NCI-H1092 (cell line): ENCODE measurements at places on chromosomes 7 and 10.

DNA sequence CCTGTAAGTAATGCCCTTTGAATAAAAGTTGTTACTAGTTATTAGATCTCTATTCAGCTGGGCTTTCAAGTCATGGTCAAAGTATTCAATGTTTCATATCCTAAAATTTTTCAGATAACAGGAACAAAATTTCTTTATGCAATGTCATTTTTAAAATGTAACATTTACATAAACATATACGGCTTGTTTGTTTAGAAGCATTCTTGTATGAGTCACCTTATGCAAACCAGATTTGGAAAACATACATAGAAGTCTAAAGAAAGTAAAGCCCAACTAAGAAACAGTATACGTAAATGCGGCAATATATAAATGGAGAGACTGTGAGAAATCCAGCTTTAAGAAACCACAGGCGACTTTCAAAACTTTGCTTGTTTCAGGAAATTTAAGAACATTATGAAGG, 10.5 kb downstream of the TMEM168 start:
- DNase-seq: no peak

DNA sequence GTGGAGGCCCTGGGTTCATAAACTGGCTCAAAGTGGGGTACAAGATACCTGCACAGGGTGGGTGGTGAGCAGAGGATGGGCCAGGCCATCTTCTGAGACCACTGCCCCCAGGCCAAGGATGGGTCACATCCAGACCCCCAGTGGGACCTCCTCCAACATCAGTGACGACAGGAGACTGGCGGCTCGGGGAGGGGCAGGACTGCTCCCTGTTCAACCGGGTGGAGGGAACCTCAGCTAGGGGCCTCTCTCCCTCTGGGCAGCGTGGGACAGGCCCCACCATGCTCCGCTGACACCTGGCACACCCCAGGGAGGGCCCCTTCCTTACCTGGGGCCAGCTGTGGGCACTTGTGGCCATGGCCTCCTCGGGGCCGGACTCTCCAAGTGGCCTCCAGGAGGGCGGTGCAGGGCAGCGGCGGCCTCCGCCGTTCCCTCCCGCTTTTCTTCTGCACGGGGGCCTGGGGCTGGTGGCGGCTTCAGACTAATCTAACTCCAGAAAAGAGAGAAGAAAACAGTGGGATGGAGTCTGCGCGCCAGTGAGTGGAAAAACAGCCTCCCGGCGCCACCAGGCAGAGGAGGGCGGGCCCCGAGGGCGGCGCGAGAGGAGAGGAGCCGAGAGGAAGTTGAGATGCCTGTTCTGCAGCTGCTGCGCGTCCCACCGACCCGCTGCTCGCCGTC, at the start of gene CALHM2:
TSS of gene CALHM2 (minus strand) at position 540 of the 675 bp plus-strand sequence. CDS start 2,429 bp downstream, outside the sequence.
- DNase-seq: no peak

GRCh38 chr7:78224923-78225322, 426.4 kb downstream of the PHTF2 start:
- DNase-seq: no peak

- DNase-seq: no peak
Measured at GRCh38 chr7:17299483-17299991, 1.1 kb downstream of the AHR start.

- no peak for DNase-seq
Measured at GRCh38 chr7:23468526-23469149, 1.7 kb downstream of the IGF2BP3 start.

GRCh38 chr7:108067844-108068243, 62.3 kb downstream of the LAMB4 start:
- peak; percentile 60 for DNase-seq

- DNase-seq: no peak
Measured at GRCh38 chr7:64463636-64464375, 99.1 kb downstream of the ZNF680 start.

DNA sequence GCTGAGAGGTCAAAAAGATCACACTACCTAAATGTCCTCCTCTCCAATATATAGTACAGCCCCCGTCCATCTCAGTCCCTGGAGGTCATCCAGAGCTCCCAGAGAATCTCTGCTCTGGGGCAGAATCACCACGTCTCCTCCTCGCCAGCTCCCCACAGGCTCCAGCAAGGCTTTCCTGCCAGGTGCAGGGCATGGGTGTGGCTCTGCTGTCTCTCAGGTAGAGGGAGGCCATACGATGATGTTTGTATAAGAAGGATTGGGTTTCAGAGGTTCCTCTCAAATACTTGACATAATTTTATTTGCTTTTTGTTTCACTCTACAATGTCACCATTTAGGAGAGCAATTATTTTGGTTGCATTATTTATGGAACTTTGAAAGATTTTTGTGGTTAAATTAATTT, 98.3 kb upstream of the PRSS58 start:
- DNase-seq: no peak
